SK-MEL-5 (cell line): ENCODE measurements at places on chromosomes 4 and X. TPM values are rescaled to one million over a fixed set of nuclear protein-coding genes. Genes with fewer than 3 reads are reported as not detected.

GRCh38 chr4:106893395-106893881 lies 142.7 kb downstream of the DKK2 start:
- DNase-seq: no peak

DNA sequence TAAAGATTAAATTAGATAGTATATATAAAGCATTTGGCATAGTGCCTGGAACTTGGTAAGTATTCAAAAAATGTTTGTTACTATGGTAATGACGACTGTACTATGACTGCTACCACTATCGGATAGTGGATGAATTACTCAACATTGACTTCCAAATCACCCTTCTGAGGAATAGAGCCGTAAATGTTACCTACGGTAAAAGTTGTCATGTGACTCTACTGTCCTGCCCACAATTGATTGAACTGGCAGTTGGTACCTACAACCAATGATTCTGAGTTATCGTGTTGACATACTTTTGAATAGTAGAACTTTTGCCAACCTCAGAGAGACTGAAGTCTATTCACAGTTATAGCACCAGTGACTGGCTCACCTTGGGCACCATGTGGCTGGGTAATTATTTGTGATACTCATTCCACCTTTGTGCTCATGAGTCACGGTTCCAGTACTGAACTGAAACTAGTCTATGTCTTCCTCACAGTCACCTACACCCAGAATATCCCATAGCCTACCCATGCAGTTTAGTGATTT lies 185.5 kb upstream of the PITX2 start:
- no peak for DNase-seq

The ANKRD37 gene
- total RNA-seq: 42.5 and 57.6 TPM in 2 replicates

DNA sequence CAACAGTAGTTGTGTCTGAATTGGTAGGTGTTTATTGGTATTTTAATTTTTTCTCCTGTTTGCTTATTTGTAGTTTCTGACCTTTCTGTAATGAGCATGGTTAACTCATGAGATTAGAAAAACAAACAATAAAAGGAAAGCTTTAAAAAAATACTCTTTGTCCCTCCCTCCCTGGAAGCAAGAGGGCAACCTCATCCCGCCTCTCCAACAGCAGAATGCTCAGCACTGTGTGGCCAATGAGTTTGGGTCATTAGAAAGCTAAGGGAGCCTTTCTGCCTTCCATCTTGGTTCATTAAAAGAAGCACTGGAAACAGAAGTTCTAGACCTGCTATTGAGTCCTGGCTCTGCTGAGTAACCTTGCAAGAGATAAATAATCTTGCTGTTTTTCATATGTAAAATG lies 33.9 kb downstream of the TRPC5 start:
- DNase-seq: peak; percentile 11

The SOWAHB gene
- total RNA-seq: not detected in 2 replicates

GRCh38 chr4:165873298-165874071 lies 448 bp downstream of the TLL1 start:
- no peak for DNase-seq

- DNase-seq: no peak
Measured at GRCh38 chrX:5586726-5587125, 641.9 kb downstream of the NLGN4X start.

- DNase-seq: no peak
Measured at GRCh38 chrX:118189628-118190027, 73.0 kb upstream of the KLHL13 start.

DNA sequence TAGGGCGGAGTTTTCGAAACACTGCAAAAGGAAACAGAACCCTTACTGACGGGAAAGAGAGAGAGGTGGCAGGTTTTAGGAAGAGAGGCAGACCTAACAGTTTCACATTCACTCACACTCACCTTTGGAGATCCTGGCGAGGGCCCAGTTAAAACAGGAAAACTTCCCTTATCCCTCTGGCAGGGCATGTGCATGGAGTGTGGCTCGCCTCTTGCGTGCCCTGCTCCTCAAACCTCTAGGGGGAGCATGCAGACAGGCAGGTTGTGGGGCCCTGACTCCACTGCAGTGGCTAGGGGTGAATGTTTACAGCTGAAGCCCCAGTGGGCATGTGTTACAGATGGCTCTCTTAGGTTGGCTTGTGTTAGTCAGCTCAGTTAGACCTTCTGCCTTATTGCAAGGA lies 451.5 kb downstream of the UBE2NL start:
- DNase-seq: peak; percentile 11

- DNase-seq: no peak
Measured at GRCh38 chrX:47992095-47992380, 11.8 kb downstream of the ZNF182 start.

GRCh38 chr4:150384249-150384648 lies 197.7 kb upstream of the MAB21L2 start:
- DNase-seq: no peak

- no peak for DNase-seq
Measured at GRCh38 chr4:106627051-106627450, 258.5 kb upstream of the GIMD1 start.

GRCh38 chr4:114192854-114193253 lies 213.4 kb upstream of the ARSJ start:
- DNase-seq: no peak

The TNIP3 gene
- not detected in 2 replicates for total RNA-seq

- DNase-seq: no peak
Measured at GRCh38 chrX:77014377-77015372, 432.5 kb upstream of the FGF16 start.

DNA sequence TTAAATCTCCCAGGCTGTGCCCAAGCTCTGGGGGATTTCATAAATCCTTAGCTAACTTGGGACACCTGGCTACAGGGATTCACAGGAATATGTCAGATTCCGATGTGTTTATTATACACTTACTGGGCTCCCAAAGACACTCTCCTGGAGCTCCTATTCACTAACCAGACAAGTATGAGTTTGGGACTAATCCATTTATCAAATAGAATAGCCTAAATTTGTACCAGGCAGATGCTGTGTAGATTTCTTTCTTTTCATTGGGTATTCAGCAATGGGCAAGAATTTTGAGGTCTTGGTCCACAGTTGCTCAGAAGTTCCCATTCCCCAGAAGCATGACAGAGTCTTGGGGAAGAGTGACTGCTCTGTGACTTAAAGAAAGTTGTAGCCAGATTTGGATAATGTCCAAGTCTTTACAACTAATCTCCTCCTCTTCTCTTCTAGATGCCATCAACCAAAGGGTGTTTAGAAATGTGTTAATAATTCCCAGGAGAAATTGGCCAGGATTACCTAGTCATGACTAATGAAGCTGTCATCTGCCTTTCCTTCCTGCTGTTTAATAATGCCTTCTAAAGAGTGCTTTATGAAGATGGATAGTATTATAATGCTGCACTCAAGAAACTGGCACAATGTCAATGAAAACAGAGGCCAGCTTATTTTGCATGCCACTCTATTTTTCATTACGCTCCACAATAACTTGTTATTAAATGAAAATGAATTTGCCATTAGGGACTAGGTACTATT lies 120.9 kb downstream of the CHIC2 start:
- DNase-seq: no peak

The PIN4 gene
- 15.9 and 20.9 TPM in 2 replicates for total RNA-seq

- no peak for DNase-seq
Measured at GRCh38 chrX:45329217-45329616, 128.5 kb upstream of the DIPK2B start.
